Type B pancreatic cell (in vitro differentiated cells): ENCODE measurements at places on chromosomes 13 and 19. TPM values are rescaled to one million over a fixed set of nuclear protein-coding genes. Genes with fewer than 3 reads are reported as not detected.
A peak's percentile ranks its signal among the peaks of the same experiment; 100 is the strongest.

DNA sequence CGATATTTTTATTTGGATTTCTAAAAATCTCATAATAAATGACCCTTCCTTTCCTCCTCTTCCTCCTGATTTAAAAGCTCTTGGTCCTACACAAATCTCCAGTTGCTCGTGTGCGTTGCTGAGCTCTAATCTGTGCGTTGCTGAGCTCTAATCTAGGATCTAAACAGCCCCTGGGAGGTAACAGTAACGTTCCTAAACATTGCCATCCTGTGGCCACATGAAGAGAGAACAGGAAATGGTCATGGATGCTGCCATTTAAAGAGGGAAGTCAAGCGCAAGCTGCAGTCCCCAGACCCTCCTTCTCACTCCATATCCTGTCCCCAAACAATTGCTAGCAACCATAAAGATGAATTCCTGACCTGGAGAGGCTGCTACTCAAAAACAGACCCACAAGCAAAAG, 170.8 kb downstream of the NUFIP1 start:
- no peaks in the 10 kb centered on the region for H3K27me3 ChIP-seq
- DNase-seq: no peak
- peaks cover 5% of the 10 kb centered on the region for H3K4me1 ChIP-seq
- H3K36me3 ChIP-seq: no peaks in the 10 kb centered on the region

- DNase-seq: no peak
- no peak overlapping the region for H3K4me3 ChIP-seq
- no peaks in the 10 kb centered on the region for H3K36me3 ChIP-seq
- peaks cover 42% of the 10 kb centered on the region for H3K27me3 ChIP-seq
- H3K27ac ChIP-seq: no peak overlapping the region
These were observed 85.1 kb upstream of the SIAH3 start for GRCh38 chr13:45936621-45937020.

DNA sequence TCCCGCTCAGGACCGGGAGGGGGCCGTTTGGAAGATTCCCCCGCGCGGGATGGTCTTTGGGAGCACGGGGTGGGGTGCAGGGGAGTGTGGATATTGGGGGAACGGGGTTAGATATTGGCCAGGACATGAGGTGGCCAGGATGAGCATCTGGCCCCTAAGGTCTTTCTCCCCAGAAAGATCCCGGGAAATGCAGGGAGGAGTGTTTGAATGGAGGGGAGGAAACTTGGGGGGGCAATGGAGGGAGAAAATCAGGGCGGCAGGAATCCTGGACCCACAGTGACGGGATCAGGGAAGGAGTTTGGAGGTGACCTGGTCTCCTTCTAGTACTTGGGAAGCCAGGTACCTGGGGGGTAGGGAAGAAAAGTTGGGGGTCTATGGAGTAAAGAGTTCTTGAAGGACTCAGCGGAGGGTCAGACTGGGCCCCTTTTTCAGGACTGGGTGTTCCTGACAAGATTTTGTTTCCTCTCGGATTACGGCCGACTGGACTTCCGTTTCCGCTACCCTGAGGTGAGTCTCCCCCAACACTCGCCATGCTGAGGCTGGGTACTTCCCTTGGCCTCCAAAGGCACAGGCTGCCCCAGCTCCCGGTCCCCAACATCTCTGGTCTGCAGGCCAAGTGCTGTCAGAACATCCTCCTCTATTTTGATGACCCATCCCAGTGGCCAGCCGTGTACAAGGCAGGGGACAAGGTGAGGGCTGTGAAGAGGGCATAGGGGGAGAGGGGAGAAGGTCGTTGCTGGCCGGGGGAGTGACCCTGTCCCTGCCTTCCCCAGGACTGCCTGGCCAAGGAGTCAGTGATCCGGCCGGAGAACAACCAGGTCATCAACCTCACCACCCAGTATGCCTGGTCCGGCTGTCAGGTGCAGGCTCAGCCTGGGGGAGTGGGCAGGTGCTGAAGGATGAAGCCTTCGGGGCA, 989 bp downstream of the TMEM145 start:
- H3K4me1 ChIP-seq: no peaks in the 10 kb centered on the region
- H3K27me3 ChIP-seq: peaks cover 46% of the 10 kb centered on the region
- no peaks in the 10 kb centered on the region for H3K36me3 ChIP-seq
- DNase-seq: no peak
- no peak overlapping the region for H3K27ac ChIP-seq

GRCh38 chr19:16476401-16476800, 4.6 kb upstream of the EPS15L1 start:
- DNase-seq: no peak
- no peak overlapping the region for H3K27ac ChIP-seq
- peaks cover 4% of the 10 kb centered on the region for H3K4me1 ChIP-seq
- no peaks in the 10 kb centered on the region for H3K27me3 ChIP-seq

- peak within 1 kb of the TSS; percentile 86 for H3K4me3 ChIP-seq
- peaks cover 15% of the 10 kb centered on the region for H3K4me1 ChIP-seq
- no peak for DNase-seq
- H3K27ac ChIP-seq: peak within 1 kb of the TSS; percentile 82
- H3K36me3 ChIP-seq: no peaks in the 10 kb centered on the region
- H3K27me3 ChIP-seq: no peaks in the 10 kb centered on the region
These were observed at the start of gene DOCK6 for GRCh38 chr19:11261971-11262839. DOCK6 (minus strand) TSS chr19:11262524; CDS start chr19:11262440, 84 bp downstream.

DNA sequence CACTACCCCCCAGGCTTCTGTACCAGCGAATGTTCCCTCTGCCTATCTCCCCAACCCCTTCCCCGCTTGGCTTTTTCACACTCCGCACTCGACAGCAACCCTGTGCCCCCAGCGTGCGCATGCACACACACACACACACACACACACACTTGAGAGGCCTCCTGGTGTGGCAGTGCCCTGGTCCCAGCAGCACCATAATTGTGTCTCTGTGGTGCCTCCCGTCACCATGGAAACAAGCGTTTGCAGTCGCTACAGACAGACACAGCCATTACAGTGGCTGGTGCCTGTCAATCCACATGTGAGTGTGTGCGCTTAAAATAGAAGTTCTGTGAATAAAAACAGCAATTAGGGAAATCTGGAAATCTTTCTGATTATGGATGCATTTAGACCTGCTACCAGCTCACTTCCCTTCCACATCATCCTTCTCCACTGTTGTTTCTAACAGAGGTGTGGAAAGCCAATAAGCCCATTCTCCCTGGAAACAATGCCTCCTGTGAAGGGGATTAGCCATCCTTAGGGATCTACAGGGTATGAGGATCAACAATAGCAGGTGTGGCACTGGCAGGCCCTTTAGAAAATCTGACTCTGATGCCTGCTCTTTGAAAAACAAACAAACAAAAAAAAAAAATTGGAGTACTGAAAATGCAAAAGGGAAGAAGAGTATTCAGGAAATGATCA, 146.3 kb downstream of the DCLK1 start:
- H3K27ac ChIP-seq: no peak overlapping the region
- H3K36me3 ChIP-seq: no peaks in the 10 kb centered on the region
- DNase-seq: no peak
- H3K27me3 ChIP-seq: peaks cover 8% of the 10 kb centered on the region
- peak overlapping the region; percentile 24 for H3K4me3 ChIP-seq

- H3K4me3 ChIP-seq: no peak overlapping the region
- peak overlapping the region; percentile 96 for H3K27ac ChIP-seq
- no peak for DNase-seq
- H3K36me3 ChIP-seq: no peaks in the 10 kb centered on the region
These were observed 66.9 kb upstream of the DOCK9 start for GRCh38 chr13:99044764-99045163.

- no peaks in the 10 kb centered on the region for H3K4me1 ChIP-seq
- H3K27ac ChIP-seq: no peak overlapping the region
- no peak for DNase-seq
- no peaks in the 10 kb centered on the region for H3K27me3 ChIP-seq
These were observed 45.3 kb downstream of the FNDC3A start for GRCh38 chr13:49020940-49021553.

DNA sequence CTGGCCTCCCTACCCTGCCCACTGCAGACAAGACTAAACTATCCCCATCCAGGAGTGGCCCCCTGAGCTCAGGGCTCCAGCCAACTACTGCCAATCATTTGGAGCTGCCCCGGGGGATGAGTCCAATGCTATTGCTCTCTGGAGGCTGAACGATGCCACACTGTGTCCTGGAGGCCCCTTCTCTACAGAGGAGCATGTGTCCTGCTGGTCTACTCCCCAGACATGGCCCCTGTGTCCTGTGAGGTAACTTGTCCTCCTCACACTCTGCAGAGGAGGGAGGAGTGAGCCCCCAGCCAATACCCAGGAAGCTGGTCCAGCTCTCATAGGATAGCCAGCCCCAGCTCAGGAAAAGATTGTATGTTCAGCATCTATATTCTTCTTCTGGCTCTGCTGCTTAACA, 159.1 kb upstream of the GPR12 start:
- H3K27ac ChIP-seq: no peak overlapping the region
- H3K4me3 ChIP-seq: no peak overlapping the region
- H3K36me3 ChIP-seq: no peaks in the 10 kb centered on the region
- no peak for DNase-seq

- H3K27me3 ChIP-seq: peaks cover 5% of the 10 kb centered on the region
- no peaks in the 10 kb centered on the region for H3K36me3 ChIP-seq
- no peak overlapping the region for H3K27ac ChIP-seq
These were observed 43.1 kb downstream of the SUGP2 start for GRCh38 chr19:18990128-18990708.

DNA sequence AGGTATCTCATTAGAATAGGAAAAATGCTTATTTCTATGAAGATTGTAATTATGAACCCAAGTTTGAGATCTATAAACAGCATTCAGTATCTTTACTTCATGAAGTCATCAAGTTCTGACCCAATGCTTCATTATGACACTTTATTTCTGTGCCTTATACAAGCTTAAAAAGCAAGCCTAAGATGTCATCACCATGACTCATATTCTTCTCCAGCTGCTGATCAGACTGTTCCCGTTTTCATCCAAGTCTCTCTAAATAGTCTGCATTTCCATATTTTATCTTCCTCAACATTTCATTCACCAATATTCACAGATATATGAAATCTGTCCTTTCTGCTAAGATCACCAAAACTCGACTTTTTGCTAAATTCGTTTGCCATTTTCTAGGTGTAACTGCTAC, 1247.2 kb upstream of the PRR20A start:
- H3K27ac ChIP-seq: no peak overlapping the region
- H3K27me3 ChIP-seq: no peaks in the 10 kb centered on the region
- H3K4me1 ChIP-seq: no peaks in the 10 kb centered on the region
- DNase-seq: no peak
- H3K4me3 ChIP-seq: no peak overlapping the region

- H3K27me3 ChIP-seq: no peaks in the 10 kb centered on the region
- H3K36me3 ChIP-seq: peaks cover 11% of the 10 kb centered on the region
- H3K27ac ChIP-seq: peak overlapping the region; percentile 88
- DNase-seq: peak; percentile 96
- peak overlapping the region; percentile 92 for H3K4me3 ChIP-seq
These were observed 977 bp upstream of the EFNB2 start for GRCh38 chr13:106536244-106537034.

DNA sequence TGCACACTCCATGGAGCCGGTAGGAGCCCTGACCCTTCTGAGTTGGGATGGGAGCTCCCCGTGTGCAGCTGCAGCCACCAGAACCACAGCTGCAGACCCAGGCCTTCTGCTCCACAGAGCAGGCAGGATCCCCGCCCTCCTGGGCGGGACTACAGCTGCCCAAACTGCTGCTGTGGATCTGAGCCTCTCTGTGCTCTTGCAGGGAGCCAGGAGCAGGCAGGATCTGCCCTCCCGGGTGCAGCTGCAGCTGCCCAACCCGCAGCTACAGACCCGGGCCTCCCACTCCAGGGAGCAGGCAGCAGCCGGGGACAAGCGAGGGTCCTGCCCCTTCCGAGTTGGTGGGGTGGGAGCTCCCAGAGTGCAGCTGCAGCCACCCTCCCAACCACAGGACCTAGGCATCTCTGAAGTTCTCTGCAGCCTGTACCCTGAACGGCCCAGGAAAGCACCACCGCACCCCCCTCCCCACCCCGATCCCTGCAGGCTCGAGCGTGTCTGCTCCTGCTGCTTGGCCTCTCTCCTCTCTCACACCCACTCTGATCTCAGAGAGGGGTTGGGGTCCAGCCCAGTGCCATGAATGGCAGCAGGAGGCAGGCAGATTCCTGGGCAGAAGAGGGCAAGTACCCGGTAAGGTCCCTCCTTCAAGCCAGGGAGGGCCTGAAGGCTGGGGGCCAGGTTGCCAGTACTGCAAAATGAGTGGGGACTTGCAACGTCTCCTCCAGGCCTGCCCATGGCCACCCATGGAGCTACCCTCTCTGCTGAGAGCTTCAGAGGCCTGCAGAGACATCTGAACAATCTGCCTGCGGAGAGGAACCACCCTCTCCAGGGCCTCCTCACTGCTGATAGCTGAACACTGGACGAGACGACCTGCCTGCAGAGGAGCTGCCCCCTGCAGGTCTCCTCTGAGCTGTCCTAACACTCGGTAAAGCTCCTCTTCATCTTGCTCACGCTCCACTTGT, 16.4 kb upstream of the EMP3 start:
- H3K27me3 ChIP-seq: no peaks in the 10 kb centered on the region
- no peak overlapping the region for H3K4me3 ChIP-seq
- no peaks in the 10 kb centered on the region for H3K36me3 ChIP-seq
- peak overlapping the region; percentile 9 for H3K27ac ChIP-seq
- H3K4me1 ChIP-seq: peaks cover 16% of the 10 kb centered on the region

DNA sequence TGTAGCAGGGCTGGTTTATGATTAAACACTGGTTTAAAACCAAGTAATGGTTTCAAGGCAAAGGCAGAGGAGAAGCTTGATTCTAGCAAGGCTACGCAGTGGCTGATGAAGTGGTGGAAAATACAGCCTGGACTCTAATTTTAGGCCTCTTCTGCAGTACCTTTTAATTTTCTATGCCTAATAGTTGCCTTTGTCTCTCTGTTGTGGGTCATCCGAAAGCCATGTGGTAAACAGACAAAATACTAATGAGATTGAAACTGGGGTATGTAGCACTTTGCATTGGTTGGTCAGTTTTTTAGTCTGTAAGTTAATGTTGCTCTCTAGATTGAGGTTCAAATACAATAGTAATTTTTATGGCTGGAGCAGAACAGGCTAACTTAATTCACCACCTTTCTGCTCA, 3.3 kb downstream of the LMO7 start:
- peaks cover 13% of the 10 kb centered on the region for H3K4me1 ChIP-seq
- H3K4me3 ChIP-seq: no peak overlapping the region
- H3K36me3 ChIP-seq: no peaks in the 10 kb centered on the region
- H3K27ac ChIP-seq: no peak overlapping the region
- H3K27me3 ChIP-seq: peaks cover 36% of the 10 kb centered on the region

GRCh38 chr13:26459276-26460131, 98.0 kb upstream of the WASF3 start:
- H3K4me1 ChIP-seq: no peaks in the 10 kb centered on the region
- H3K36me3 ChIP-seq: no peaks in the 10 kb centered on the region
- peaks cover 29% of the 10 kb centered on the region for H3K27me3 ChIP-seq
- no peak overlapping the region for H3K4me3 ChIP-seq

- peaks cover 43% of the 10 kb centered on the region for H3K27me3 ChIP-seq
- peak overlapping the region; percentile 90 for H3K4me3 ChIP-seq
- H3K4me1 ChIP-seq: no peaks in the 10 kb centered on the region
- no peaks in the 10 kb centered on the region for H3K36me3 ChIP-seq
These were observed 12.1 kb upstream of the PSMD8 start for GRCh38 chr19:38362076-38362945.

GRCh38 chr13:78680576-78681350, 21.8 kb upstream of the OBI1 start:
- H3K27ac ChIP-seq: no peak overlapping the region
- no peak overlapping the region for H3K4me3 ChIP-seq
- no peaks in the 10 kb centered on the region for H3K27me3 ChIP-seq
- no peak for DNase-seq
- H3K36me3 ChIP-seq: no peaks in the 10 kb centered on the region

- no peaks in the 10 kb centered on the region for H3K27me3 ChIP-seq
- no peaks in the 10 kb centered on the region for H3K4me1 ChIP-seq
- no peak overlapping the region for H3K4me3 ChIP-seq
- H3K27ac ChIP-seq: no peak overlapping the region
- peaks cover 7% of the 10 kb centered on the region for H3K36me3 ChIP-seq
- DNase-seq: no peak
These were observed 165.2 kb downstream of the TDRD3 start for GRCh38 chr13:60562096-60562780.

The FUT6 gene
- total RNA-seq: 0.87 and 1.4 TPM in 2 replicates

The AKAP8L gene
- total RNA-seq: 104 and 166 TPM in 2 replicates

The PSPN gene
- total RNA-seq: 2.8 and 4.8 TPM in 2 replicates

The ZNF823 gene
- total RNA-seq: 11.5 and 17.8 TPM in 2 replicates

The GPR4 gene
- total RNA-seq: not detected in 2 replicates

The CBY2 gene
- total RNA-seq: not detected in 2 replicates

The SPRED3 gene
- total RNA-seq: 4.2 and 5.5 TPM in 2 replicates

The NLRP13 gene
- total RNA-seq: not detected in 2 replicates
